Activated naive CD4-positive, alpha-beta T cell treated with anti-CD3 and anti-CD28 coated beads, Interleukin-2, amount 50 U/mL, for 72 hours (primary cell): ENCODE measurements at places on chromosomes 7 and 10. TPM values are rescaled to one million over a fixed set of nuclear protein-coding genes. Genes with fewer than 3 reads are reported as not detected.

Gene PLAC9
- not detected for total RNA-seq

Gene MYH16
- total RNA-seq: 0.11 TPM

Gene CYP2E1
- total RNA-seq: 0.32 TPM

Gene OR2A12
- total RNA-seq: not detected

Gene TMED4
- total RNA-seq: 114 TPM

Gene SLC13A1
- not detected for total RNA-seq

Gene SLC29A4
- not detected for total RNA-seq
